ENCODE measurements at places on chromosomes 3 and 15. TPM values are rescaled to one million over a fixed set of nuclear protein-coding genes. Genes with fewer than 3 reads are reported as not detected.

The APBA2 gene
- 12.1 TPM for total RNA-seq

The CNTN6 gene
- under 0.01 TPM for total RNA-seq

The PLXND1 gene
- 159 TPM for total RNA-seq

The CHRM5 gene
- total RNA-seq: not detected

The ASB14 gene
- total RNA-seq: not detected

The IGSF10 gene
- total RNA-seq: under 0.01 TPM

The GPR156 gene
- total RNA-seq: 0.38 TPM

The PRSS50 gene
- not detected for total RNA-seq

The PARP15 gene
- total RNA-seq: under 0.01 TPM

The DZIP1L gene
- total RNA-seq: 22.0 TPM

The TMEM207 gene
- total RNA-seq: not detected

The RYR3 gene
- total RNA-seq: 0.19 TPM

The PPP1R14D gene
- not detected for total RNA-seq

The C3orf70 gene
- total RNA-seq: 1.9 TPM

The GLDN gene
- 1.2 TPM for total RNA-seq

The SUSD5 gene
- total RNA-seq: 11.3 TPM

The GRAMD1C gene
- total RNA-seq: 7.5 TPM

The DPPA2 gene
- total RNA-seq: not detected

The SLC9C1 gene
- 0.56 TPM for total RNA-seq

The ZIC1 gene
- total RNA-seq: not detected

The MYO5C gene
- total RNA-seq: under 0.01 TPM

The CAND2 gene
- 4.2 TPM for total RNA-seq

The PIERCE2 gene
- total RNA-seq: 2.1 TPM

The TM6SF1 gene
- 0.85 TPM for total RNA-seq

The EFCAB12 gene
- not detected for total RNA-seq

The SIN3A gene
- total RNA-seq: 18.6 TPM

The MUC20 gene
- total RNA-seq: 0.38 TPM

The OIP5 gene
- total RNA-seq: 2.3 TPM

The GASK1A gene
- 1.9 TPM for total RNA-seq

The FBXW12 gene
- total RNA-seq: 0.28 TPM

The CIDEC gene
- under 0.01 TPM for total RNA-seq

The CYP19A1 gene
- 0.19 TPM for total RNA-seq

The FEZF2 gene
- total RNA-seq: not detected

The FOXB1 gene
- not detected for total RNA-seq

The CCR3 gene
- not detected for total RNA-seq

The FBXL2 gene
- total RNA-seq: 10.0 TPM

The FGD5 gene
- total RNA-seq: 0.85 TPM

The CMTM8 gene
- 0.38 TPM for total RNA-seq

The MEIS2 gene
- total RNA-seq: 41.2 TPM

The AHSG gene
- not detected for total RNA-seq

The CCDC39 gene
- not detected for total RNA-seq

The CCRL2 gene
- total RNA-seq: 0.19 TPM

The GPX1 gene
- 125 TPM for total RNA-seq

The PPARG gene
- 24.0 TPM for total RNA-seq

The RARB gene
- total RNA-seq: 52.7 TPM

The RTP3 gene
- not detected for total RNA-seq

The CPLX3 gene
- not detected for total RNA-seq

The LAMB2 gene
- 360 TPM for total RNA-seq

The STRIT1 gene
- not detected for total RNA-seq

The BUB1B gene
- total RNA-seq: 37.4 TPM

The IL5RA gene
- not detected for total RNA-seq

The XCR1 gene
- not detected for total RNA-seq

Data from regular cardiac myocyte (primary cell).